Osteocyte (in vitro differentiated cells): ENCODE measurements at places on chromosomes 16 and 17. TPM values are rescaled to one million over a fixed set of nuclear protein-coding genes. Genes with fewer than 3 reads are reported as not detected.

The LPCAT2 gene
- 9.6 and 11.1 TPM in 2 replicates for total RNA-seq

The PABPN1L gene
- not detected in 2 replicates for total RNA-seq

The TP53TG3C gene
- not detected in 2 replicates for total RNA-seq

- no peak for DNase-seq
Measured at GRCh38 chr17:78981010-78981888, 1.5 kb upstream of the LGALS3BP start.

- DNase-seq: peak; percentile 57
Measured at GRCh38 chr17:68089881-68090280, 54.3 kb downstream of the KPNA2 start.

DNA sequence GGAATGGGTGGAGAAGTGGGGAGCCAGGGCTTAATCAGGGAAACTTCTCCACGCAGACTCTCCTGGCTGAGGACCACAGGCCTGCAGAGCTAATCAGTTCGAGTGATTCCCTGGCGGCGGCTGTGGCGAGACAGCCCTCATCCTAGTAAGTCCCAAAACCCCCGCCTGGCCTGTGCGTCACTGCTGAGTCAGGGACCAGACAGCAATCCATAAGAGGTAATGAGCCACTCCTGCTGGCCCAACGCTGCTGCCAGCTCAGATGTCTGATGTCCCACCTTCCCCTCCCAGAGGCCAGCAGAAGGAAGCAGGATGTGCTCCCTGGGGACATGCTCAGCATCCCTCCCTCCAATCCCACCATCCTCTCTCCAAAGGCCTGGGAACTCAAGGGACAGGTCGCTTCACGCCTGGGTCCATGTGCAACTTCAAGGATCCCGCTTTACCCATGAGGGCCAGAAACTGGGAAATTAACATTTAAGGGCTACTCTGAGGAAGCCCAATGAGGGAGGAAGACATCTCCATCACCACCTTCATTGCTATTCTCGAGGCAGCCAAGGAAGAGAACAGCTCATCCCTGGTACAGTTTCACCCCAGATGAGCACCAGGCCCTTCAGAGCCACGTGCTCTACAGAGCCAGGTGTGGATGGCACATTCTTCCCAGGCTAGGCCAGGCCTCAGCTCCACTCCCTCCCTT lies 7.9 kb downstream of the ACLY start:
- DNase-seq: no peak

DNA sequence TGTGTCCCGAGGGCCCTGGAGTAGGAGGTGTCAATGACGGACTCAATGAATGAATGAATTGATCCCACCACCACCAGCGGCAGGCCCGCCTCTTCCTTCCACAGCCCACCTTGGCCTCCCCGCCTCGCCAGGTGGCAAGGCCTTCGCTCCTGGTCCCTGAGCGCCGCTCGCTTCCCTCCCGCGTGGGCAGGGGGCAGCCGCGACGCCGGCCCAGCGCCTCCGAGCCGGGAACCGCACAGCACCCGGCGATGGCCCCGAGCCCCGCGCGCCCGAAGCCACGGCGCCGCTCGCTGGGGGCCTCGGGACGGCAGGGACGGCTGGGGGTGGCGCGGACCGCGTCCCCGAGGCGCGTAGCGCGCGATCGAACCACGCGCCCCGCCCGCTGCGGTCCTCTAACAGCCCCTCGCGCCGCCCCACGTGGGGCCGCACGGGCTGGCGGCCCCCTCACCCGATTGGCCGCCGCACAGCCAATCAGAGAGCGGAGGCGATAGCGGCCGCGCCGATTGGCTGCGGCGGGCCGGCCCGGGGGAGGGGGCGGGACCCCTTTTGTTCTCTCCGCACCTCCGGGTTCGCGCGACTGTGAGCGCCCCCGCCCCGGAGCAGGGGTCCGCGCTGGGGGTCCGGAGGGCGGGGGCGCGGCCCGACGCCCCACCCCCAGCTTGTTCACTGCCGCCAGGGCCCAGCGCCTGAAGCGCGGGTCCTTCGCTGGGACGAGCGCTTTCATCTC lies 31.4 kb downstream of the ACTG1 start:
- DNase-seq: no peak

GRCh38 chr16:85428899-85429775 lies 184.0 kb upstream of the GSE1 start:
- DNase-seq: no peak

GRCh38 chr16:12271006-12271405 lies 294.5 kb downstream of the SNX29 start:
- DNase-seq: no peak

GRCh38 chr17:77269696-77270681 lies 129.2 kb downstream of the SEC14L1 start:
- DNase-seq: no peak

DNA sequence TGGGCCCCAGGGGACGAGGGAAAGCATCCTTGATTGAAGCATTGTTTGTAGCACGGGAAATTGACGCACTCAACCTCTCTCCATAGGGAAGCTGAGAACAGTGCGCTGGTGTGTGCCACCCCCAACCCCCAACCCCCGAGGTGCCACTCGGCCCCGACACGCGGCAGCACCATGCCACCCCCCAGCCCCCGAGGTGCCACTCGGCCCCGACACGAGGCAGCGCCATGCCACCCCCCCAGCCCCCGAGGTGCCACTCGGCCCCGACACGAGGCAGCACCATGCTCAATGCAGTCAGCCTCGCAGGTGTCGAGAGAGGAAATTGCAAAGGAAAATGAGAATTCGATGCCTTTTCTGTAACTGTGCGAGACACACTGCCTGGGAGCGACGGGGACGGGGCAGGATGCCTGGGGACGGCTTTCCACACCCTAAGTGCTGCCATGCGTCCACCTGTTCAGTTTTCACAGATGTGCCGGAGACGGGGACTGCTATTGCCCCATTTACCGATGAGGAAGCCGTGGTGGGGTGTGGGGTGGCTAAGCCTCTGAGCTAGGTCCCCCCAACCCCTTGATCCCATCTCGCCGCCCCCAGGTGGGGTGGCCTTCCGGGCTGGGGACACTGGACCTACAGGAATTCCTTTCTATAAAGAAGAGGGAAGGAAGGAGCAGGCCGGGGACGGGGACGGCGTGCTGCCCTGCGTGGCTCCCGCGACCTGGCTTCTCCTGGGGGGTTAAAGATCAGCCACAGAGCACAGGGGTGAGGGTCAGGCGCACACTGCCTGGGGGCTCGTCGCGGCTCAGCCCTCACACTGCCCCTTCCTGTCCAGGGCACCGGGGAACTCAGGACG lies 9.8 kb downstream of the CBFA2T3 start:
- DNase-seq: no peak

DNA sequence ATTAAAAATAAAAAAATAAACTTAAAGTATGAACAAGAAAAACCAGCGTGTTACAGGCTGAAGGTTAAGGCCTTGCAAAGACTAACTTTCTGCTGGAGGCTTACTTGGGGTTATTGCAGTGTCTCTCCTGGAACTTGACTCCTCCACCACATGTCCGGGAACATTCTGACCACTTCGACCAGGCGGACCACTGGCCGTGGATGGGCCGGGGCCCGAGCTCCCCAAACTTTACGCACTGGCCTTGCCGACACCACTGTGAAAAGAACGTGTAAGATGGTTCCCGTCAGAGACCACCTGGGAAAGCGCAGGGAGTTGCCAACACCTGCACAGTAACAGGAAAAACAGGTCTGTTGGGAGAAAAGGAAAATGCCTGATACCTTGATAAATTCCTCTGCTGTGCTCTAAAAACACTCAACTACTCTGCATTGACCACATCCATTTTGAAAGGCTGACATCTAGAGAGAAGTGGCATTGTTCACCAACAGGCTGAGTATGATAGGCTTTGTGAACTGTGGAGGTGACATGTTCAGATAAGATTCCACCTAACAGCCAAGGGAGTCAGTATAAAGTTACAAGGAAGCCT lies 99.1 kb downstream of the ADAMTS18 start:
- no peak for DNase-seq
